ENCODE measurements at places on chromosomes 4 and X. TPM values are rescaled to one million over a fixed set of nuclear protein-coding genes. Genes with fewer than 3 reads are reported as not detected.

Gene DIPK2B
- total RNA-seq = 2.6 TPM

Gene DUX4
- not detected for total RNA-seq

Gene GC
- not detected for total RNA-seq

Gene SOWAHB
- total RNA-seq = not detected

Gene BEX1
- not detected for total RNA-seq

Gene AP1S2
- 11.2 TPM for total RNA-seq

Gene C4orf17
- total RNA-seq = not detected

Data from cardiac ventricle fibroblast (primary cell).